Stimulated activated CD4-positive, alpha-beta T cell treated with anti-CD3 and anti-CD28 coated beads, Interleukin-2, amount 100 ng/mL, for 24 hours (primary cell): ENCODE measurements at places on chromosomes 16 and 17.

- no peak for DNase-seq
These were observed 23.4 kb upstream of the SEC14L1 start for GRCh38 chr17:77117415-77117814.

DNA sequence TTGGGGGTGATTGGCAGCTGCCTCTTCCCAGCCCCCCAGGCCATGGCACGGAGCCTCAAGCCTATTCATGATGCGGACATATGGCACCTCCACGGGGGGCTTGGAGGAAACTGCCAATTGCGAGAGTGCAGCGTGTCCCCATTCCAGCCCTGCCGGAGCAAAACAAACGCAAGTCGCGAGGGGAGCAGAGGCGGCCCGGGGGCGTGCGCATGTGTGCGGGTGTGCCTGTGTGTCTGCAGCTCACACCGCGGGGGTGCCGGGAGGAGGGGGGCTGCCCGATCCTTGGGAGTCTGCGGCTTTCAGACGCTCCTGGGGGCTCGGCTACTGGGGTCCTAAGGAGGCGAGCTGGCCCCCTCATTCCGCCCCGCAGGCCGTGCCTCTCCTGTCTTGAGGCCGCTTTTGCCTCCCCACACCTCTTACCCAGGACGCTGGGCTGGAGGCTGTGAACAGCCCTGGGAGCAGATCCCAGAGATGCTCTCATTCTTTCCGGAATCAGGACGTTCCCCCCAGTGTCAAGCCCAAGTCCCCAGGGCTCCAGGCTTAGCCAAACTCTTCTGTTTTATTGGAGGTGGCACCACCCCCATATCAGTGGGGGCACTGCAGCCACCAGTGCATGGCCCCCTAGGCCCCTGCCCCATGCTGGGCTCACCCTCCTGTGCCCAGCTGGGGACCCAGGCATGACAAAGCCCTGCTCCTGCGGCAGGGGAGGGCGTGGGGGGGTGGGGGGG, 29.1 kb downstream of the ENDOV start:
- DNase-seq: no peak

DNA sequence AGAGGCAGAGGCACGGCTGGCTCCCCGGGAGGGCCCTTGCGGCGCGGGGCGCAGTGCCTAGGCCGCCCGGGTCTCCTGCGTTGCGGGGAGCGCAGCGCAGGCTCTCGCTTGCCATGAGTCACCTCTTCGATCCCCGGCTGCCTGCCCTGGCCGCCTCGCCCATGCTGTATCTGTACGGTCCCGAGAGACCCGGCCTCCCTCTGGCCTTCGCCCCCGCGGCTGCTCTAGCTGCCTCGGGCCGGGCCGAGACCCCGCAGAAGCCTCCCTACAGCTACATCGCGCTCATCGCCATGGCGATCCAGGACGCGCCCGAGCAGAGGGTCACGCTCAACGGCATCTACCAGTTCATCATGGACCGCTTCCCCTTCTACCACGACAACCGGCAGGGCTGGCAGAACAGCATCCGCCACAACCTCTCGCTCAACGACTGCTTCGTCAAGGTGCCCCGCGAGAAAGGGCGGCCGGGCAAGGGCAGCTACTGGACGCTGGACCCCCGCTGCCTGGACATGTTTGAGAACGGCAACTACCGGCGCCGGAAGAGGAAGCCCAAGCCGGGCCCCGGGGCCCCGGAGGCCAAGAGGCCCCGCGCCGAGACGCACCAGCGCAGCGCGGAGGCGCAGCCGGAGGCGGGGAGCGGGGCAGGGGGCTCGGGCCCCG, 390 bp downstream of the FOXL1 start:
- DNase-seq: peak; percentile 11

DNA sequence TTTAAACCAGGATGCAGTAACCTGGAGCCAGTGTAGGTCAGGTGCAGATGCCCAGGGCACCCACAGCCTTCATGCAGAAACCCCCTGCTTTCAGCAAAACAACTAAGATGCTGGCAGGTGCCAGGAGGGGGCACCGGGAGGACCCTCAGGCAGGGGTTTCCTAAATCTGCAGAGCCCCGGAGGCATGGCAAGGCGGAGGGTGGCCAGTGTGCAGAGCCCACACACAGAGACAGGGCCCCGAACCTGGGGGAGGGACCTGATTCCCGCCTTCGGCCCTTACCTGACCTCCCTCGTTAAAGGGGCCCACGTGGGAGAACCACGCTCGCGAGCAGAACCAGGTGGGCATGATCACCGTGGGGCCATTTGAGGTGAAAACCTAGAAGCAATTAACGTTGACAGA, 114.0 kb upstream of the METRNL start:
- DNase-seq: peak; percentile 8

DNA sequence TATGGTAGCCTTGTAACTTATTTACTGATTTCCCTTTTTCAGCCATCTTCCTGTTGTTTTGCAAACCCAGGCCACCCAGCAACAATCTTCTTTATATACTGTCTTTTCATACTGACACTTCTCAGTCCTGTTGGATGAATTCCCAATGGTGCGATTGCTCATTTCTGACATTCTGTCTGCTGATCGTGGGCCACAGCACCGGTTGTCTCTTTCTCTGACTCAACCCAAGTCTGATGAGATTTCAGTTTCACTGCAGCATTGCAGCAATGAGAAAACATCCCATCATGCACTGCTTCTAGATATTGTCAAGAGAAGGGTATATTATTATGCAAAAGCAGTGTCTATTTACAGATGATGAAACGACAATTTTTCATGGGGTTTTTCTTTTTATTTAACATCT, 349.2 kb upstream of the HSBP1 start:
- DNase-seq: no peak

DNA sequence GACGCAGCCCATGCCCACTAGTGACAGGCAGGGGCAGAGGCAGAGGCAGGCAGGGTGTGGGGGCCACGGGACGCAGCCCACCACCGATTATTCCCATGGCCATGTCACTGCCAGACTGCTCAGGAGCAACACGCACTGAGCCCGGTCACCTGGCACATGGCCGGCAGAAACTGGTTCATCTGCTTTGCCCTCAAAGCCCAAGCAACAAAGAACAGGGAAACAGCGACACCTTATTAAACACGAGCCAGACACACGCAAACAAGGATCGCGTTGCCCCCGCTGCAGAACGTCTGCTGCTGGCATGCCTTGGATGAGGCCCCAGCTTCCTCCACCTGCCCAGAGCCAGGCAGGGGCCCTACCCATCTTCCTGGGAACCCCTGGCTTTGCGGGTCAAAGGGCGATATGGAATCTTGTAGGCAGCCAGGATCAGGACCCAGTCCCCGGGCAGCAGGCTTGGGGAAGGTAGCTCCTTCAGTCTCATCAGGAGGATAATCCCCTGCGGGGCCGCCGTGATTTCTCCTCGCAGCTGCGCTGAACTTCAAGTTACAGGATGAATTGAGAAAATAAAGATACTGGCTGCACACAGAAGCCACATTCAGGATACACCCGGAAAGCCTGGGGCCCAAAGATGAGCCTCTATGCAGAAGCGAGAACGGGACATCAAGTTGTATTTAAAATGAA, 4.8 kb downstream of the TBC1D16 start:
- no peak for DNase-seq

- no peak for DNase-seq
These were observed 28.7 kb downstream of the HIC1 start for GRCh38 chr17:2083613-2084035.

- DNase-seq: no peak
These were observed 6.3 kb downstream of the ALDH3A2 start for GRCh38 chr17:19654896-19655295.

GRCh38 chr17:42135664-42136653, 13.4 kb downstream of the HSPB9 start:
- DNase-seq: no peak

DNA sequence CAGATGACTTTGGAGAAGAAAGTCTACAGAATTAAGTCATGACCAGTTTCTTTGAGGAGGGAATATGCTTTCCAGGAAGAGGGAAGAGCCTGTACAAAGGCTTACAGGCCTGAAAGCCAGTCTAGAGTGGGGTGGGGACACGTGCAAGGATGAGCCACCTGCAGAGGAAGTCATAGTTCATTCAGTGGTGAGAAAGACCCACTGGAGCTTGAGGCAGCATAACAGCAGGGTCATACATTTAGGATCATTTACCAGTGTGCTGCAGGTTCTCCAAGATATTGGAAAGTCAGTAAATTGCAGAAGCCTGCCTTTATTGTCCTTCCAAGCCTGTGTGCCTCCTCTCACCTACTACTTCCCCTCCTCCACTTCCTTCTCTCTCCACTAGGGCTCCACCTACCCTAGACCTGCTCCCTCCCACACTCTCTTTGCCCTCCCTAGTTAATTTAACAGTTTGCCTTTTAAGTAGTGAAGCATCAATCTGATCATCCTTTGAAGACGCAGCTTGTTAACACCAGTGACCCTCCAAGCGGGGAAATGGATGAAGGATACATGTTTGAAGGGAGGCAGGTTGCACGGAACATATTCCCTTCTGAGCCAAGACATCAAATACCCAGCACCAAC, 40.2 kb downstream of the CDRT15 start:
- no peak for DNase-seq

DNA sequence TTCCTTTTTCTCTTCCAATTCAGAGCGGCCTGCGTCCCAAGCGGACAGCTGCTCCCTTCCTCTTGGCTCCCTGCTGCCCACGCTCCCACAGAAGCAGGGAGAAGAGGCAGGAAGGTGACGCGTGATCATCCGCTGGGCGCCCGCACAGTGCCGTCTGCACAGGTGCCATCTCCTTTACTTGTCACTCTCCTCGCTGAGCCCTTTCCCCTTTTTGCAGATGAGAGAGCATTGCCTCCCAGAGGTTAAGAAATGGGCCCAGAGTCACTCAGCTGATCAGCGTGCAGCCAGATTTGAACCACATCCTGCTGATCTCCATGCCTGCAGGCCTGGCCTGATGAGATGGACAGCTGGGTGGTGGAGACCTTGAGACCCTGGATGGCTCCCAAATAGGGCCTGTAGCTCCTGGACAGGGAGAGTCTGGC, 299.8 kb downstream of the SEC14L1 start:
- DNase-seq: peak; percentile 37

DNA sequence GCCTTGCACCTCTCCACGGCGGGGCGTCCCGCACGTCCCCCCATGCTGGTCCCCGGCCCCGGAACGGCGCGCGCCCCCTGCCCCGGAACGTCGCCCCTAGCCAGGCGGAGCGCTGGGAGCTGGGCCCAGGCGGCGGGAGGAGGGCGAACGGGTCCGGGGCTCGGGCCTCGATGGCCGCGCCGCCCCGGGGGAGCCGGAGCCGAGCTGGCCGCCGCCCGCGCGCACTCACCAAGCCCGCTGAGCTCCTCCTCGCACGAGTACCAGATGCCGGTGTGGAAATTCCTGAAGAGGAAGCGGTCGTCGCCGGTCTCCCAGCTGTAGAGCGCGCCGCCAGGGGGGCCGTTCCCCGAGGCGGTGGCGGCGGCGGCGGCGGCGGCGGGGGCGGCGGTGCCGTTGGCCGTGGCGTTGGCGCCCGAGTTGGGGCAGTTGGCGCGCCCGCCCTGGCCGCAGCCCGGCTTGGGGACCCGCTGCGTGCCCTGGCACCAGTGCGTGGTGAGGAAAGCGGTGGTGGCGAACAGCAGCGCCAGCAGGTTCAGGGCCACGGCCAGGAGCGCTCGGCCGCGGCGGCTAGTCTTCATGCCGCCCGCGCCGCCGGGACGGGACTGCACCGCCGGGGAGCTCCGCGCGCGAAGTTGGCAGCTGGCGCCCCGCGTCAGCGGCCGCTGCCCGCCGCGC, 530 bp downstream of the GSG1L start:
- no peak for DNase-seq

DNA sequence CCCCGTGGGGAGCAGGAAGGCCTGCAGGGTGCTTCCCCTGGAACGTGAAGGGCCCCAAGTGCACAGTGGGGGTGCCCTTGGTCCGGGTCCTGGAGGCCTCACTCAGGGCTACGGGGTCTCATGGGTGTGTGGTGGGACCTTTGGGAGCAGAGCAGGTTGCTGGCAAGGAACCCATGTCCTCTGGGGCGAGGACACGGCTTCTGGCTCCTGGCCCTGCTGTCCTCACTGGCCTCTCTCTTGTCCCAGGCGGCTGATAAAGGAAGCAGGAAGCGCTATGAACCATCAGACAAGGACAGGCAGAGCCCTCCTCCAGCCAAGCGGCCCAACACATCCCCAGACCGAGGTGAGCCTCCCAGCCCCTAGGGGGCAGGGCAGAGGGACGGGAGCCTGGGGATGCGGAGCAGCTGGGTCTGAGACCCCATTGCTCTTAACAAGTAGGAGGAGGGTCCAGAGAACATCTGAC, 9.8 kb upstream of the IL17C start:
- DNase-seq: no peak
